ENCODE measurements at places on chromosomes 12 and 14.

GRCh38 chr12:104454997-104455396, 1.8 kb upstream of the CHST11 start:
- H3K27ac ChIP-seq, result no peak overlapping the region
- H3K4me3 ChIP-seq, result no peak overlapping the region
- H3K36me3 ChIP-seq, result no peaks in the 10 kb centered on the region
- H3K4me1 ChIP-seq, result peaks cover 9% of the 10 kb centered on the region
- no peak for DNase-seq

DNA sequence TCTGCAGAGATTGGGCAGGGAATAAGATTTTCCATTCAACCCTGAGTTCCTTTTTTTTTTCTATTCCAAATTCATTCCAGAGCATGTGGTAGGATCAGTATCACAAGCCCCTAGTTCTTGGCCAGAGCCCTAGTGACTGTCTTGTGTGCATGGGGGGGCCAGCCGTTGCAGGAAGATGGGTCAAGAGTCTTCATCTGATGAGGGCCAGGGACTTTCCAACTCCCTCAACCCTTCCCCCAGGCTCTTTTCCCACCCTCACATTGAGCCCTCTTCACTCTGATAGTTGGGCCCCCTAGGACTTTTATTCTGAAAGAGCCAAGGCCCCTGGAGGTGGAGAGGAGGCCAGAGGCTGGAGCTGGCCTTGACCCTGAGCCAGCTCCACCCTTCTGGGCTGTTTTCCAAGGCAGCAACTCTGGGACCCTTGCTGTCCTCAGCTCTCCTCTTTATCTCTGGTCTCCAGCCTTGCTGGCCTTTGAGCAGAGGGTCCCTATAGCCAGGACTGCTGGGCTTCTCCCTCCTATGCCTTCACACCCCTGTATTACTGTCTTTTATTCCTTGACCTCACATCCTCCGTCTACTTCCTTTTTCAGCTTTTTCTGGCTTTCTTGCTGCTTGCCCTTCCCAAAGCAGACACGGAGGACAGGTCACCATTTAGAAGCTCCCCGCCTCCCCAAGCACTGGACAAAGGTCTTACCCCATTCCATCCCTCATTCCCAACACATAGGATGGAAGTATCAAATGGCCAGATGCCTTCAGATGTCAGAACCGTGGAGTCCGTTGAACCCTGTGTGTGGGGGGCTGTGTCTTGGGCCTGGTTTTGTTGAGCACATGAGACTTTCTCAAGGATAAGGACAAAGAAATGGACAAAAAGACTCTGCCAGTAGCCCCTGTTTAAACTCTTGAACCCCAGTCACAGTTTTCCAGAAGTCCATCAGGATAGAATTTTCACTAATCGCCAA, 5.6 kb downstream of the RBP5 start:
- no peaks in the 10 kb centered on the region for H3K4me1 ChIP-seq
- H3K36me3 ChIP-seq, result no peaks in the 10 kb centered on the region
- no peaks in the 10 kb centered on the region for H3K27me3 ChIP-seq
- no peak overlapping the region for H3K27ac ChIP-seq

DNA sequence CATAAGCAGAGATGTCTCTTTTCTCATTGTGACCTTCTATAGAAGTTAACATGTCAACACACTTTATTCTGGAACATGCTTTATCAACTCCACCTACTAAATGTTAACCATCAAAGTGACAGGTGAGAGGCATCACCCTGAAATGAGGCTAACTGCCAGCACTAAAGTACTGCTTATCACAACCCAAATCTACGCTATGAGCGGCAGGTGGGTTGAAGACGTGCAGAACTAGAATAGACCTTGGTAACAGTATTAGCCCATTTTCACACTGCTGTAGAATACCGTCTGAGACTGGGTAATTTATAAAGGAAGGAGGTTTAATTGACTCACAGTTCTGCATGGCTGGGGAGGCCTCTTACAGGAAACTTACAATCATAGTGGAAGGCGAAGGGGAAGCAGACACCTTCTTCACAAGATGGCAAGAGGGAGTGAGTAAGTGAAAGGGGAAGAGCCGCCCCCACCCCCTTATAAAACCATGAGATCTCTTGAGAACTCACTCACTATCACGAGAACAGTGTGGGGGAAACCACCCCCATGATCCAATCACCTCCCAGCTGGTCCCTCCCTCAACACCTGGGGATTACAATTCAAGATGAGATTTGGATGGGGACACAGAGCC, 359.0 kb downstream of the SEC23A start:
- DNase-seq, result no peak
- no peak overlapping the region for H3K27ac ChIP-seq
- no peaks in the 10 kb centered on the region for H3K36me3 ChIP-seq
- H3K4me3 ChIP-seq, result no peak overlapping the region
- no peaks in the 10 kb centered on the region for H3K4me1 ChIP-seq
- no peaks in the 10 kb centered on the region for H3K27me3 ChIP-seq

DNA sequence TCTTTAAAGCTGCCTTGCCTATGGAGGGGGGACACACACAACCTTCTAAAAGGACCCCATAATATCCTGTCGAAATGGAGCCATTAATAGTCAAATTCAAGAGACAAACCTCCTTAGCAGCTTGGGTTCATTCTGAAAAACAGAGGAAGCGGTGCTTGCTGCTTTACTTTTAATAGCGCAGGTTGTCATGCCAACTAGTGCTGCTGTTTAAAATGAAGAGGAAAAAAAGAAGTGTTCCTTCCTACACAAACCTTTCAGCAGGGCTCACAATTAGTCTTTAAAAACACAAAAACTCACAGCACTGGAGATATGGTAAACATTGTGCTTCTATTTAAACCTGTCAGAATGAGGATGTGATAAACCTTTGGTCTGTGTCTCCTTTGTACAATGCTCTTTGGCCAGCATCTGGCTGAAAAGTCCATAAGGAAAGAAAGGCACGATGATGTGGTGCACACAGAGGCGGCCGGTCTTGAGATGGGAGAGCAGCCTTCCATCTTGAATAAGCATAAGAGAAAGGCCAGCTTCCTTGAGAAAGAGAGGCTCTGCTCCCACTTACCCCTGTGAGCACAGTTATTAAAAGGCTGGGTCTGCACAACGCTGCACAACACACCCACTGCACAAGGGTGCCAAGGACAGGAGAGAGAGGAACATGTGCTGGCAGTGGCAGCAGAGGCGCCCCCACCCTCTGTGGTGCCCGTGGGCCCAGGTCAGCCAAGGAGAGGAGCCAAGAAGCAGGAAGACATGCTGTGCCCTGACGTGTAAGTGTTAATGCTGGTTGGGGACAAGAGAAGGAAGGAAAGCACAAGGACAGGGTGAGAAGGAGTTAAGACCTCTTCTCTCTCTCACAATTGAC, 144.6 kb downstream of the TTC7B start:
- H3K27me3 ChIP-seq, result no peaks in the 10 kb centered on the region
- no peak overlapping the region for H3K4me3 ChIP-seq
- no peaks in the 10 kb centered on the region for H3K36me3 ChIP-seq
- no peaks in the 10 kb centered on the region for H3K4me1 ChIP-seq
- no peak overlapping the region for H3K27ac ChIP-seq

DNA sequence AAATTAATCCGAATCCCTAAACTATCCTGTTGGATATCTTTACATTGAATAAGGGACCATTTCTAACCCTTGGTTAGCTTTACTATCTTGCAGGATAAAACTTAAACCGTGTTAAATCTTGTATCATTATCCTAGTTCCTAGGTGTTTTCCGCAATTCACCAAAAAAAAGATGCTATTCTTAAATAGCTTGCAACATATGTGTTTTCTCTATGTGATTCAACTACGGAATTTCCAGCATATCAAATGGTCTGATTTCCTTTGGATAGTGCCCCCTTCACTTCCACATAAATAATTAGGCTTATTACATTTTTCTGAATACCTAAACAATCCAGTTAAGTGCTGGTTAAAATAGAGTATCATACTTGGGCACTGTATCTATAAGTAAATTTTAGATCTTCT, 130.3 kb downstream of the ITPR2 start:
- no peaks in the 10 kb centered on the region for H3K4me1 ChIP-seq
- H3K27me3 ChIP-seq, result no peaks in the 10 kb centered on the region
- H3K36me3 ChIP-seq, result no peaks in the 10 kb centered on the region
- no peak overlapping the region for H3K4me3 ChIP-seq

DNA sequence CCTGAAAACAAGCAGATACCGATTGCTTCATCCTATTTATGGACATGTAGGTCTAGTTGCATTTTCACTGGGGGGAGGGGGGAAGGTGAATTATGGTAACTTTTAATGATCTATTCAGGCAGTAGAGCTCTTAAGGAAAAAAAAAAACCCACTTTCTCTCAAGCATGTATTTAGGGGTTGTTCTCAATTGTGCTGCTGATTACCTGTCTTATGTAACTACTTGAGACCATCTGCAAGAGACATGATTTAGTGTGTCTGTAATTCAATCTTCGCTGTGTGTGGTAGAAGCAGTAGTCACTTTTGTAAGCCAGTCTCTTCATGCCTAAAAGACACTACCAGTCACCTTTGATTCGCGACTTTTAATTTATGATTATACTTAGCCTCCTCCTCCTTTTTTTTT, 8.9 kb downstream of the CALM1 start:
- no peak overlapping the region for H3K4me3 ChIP-seq
- H3K36me3 ChIP-seq, result peaks cover 61% of the 10 kb centered on the region
- no peaks in the 10 kb centered on the region for H3K27me3 ChIP-seq
- peaks cover 24% of the 10 kb centered on the region for H3K4me1 ChIP-seq
- H3K27ac ChIP-seq, result no peak overlapping the region

DNA sequence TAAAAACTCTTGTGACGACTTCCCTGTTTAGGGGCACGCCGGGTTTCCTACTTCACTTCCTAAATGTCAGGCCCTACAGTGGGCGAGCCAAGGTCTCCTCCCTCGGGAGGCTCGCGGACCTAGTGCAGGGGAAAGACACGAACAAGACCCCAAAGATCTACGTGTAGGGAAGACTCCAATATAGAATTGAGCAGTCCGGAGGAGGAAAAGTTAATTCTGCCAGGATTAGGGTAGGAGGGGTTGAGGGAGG, 564 bp downstream of the ATXN3 start:
- no peaks in the 10 kb centered on the region for H3K27me3 ChIP-seq
- H3K4me3 ChIP-seq, result peak overlapping the region; percentile 98
- no peaks in the 10 kb centered on the region for H3K36me3 ChIP-seq
- H3K4me1 ChIP-seq, result no peaks in the 10 kb centered on the region

GRCh38 chr12:41186026-41186425, 2.1 kb upstream of the PDZRN4 start:
- H3K4me3 ChIP-seq, result no peak overlapping the region
- no peak overlapping the region for H3K27ac ChIP-seq
- H3K27me3 ChIP-seq, result peaks cover 4% of the 10 kb centered on the region
- H3K36me3 ChIP-seq, result no peaks in the 10 kb centered on the region
- H3K4me1 ChIP-seq, result no peaks in the 10 kb centered on the region

DNA sequence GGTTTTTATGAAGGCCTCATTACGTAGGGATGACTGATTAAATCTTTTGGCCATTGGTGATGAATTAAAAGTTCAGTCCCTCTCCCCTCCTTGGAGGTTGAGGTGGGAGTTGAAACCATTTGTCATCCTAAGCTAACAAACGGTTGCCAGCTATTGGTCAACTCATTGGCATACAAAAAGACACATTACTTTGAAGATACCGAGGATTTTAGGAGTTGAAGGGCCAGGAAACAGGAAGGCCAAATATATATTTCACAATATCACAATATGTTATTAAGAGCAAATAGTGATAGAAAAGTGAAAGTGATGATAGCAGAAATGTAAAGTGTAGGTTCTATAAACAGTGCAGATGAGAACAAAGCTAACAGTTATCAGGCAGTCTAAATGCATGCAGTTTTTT, 24.4 kb downstream of the RCOR1 start:
- H3K27ac ChIP-seq, result no peak overlapping the region
- no peaks in the 10 kb centered on the region for H3K36me3 ChIP-seq
- no peaks in the 10 kb centered on the region for H3K4me1 ChIP-seq
- no peaks in the 10 kb centered on the region for H3K27me3 ChIP-seq
- DNase-seq, result no peak

- H3K36me3 ChIP-seq, result no peaks in the 10 kb centered on the region
- H3K27me3 ChIP-seq, result no peaks in the 10 kb centered on the region
- no peaks in the 10 kb centered on the region for H3K4me1 ChIP-seq
- H3K27ac ChIP-seq, result no peak overlapping the region
Measured at GRCh38 chr12:62908674-62909073, 26.3 kb downstream of the PPM1H start.

DNA sequence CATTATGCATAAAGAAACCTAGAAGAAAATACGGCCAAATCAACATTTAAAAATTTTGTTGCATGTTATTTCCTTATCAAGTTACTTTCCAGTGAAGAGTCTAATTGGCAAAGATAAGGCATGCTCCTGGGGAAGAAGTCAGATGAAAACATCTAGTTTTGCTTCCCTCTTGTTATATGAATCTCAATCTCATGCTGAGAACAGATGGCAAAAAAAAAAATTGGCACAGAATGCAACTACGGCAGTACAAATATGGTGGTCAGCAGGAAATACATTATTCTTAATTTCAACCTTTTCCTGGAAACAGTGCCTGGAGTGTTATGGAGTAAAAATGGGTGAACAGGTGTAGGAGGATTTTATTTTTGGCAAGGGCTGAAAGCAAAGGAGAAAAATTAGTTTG, 32.8 kb downstream of the HECTD4 start:
- no peaks in the 10 kb centered on the region for H3K36me3 ChIP-seq
- H3K4me3 ChIP-seq, result no peak overlapping the region
- no peak overlapping the region for H3K27ac ChIP-seq

GRCh38 chr14:71322655-71323250, 415.5 kb downstream of the PCNX1 start:
- H3K27me3 ChIP-seq, result no peaks in the 10 kb centered on the region
- no peak overlapping the region for H3K4me3 ChIP-seq
- peaks cover 31% of the 10 kb centered on the region for H3K4me1 ChIP-seq
- no peaks in the 10 kb centered on the region for H3K36me3 ChIP-seq

DNA sequence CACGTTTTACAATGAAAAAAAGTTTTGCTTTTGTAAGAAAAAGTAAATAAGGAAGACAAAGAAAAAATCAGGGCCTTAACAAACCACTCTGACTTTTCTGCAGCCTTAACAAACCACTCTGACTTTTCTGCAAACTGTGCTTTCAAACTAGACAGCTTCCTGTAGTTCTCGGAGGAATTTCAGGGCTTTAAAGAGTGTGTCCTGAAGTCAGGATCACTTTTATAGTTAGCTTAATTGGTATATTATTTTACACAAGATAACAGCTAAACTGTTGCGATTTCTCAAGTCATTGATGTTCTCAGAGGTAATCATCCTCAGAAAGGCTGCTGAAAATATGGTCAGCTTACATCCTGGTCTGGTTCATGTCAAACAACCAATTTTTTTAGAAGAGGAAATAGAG, 42.2 kb downstream of the TMEM117 start:
- H3K4me1 ChIP-seq, result no peaks in the 10 kb centered on the region
- no peak for DNase-seq
- H3K4me3 ChIP-seq, result no peak overlapping the region
- no peaks in the 10 kb centered on the region for H3K27me3 ChIP-seq
- H3K36me3 ChIP-seq, result no peaks in the 10 kb centered on the region

DNA sequence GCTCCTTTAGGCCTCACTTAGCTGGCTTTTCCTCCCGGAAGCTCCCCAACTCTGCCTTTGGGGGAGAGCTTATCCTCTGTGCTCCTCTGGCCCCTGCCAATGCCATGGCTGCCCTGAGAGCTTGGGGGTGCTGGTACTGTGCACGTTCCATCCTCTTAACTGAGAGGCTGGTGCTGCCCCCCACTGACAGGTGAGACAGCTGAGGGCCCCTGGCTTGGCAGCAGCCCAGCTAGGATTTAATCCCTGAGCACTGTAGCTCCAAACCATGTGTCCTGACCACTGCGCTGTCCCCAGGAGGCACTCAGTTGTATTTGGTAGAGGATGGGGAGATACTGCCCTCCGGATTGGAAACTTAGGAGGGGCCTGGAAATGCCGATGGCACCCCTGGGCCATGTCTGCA, 46.1 kb downstream of the UBE3B start:
- DNase-seq, result no peak
- peaks cover 74% of the 10 kb centered on the region for H3K36me3 ChIP-seq
- H3K27ac ChIP-seq, result no peak overlapping the region
- no peaks in the 10 kb centered on the region for H3K27me3 ChIP-seq
- no peaks in the 10 kb centered on the region for H3K4me1 ChIP-seq
- no peak overlapping the region for H3K4me3 ChIP-seq

Measured in effector memory CD4-positive, alpha-beta T cell (primary cell).